ENCODE measurements at places on chromosomes 13 and 19.
A peak's percentile ranks its signal among the peaks of the same experiment; 100 is the strongest.

GRCh38 chr13:67231289-67232000 is 1.3 kb upstream of the PCDH9 start:
- DNase-seq, result no peak

GRCh38 chr13:105732806-105733529 is 802.5 kb downstream of the EFNB2 start:
- DNase-seq, result no peak

DNA sequence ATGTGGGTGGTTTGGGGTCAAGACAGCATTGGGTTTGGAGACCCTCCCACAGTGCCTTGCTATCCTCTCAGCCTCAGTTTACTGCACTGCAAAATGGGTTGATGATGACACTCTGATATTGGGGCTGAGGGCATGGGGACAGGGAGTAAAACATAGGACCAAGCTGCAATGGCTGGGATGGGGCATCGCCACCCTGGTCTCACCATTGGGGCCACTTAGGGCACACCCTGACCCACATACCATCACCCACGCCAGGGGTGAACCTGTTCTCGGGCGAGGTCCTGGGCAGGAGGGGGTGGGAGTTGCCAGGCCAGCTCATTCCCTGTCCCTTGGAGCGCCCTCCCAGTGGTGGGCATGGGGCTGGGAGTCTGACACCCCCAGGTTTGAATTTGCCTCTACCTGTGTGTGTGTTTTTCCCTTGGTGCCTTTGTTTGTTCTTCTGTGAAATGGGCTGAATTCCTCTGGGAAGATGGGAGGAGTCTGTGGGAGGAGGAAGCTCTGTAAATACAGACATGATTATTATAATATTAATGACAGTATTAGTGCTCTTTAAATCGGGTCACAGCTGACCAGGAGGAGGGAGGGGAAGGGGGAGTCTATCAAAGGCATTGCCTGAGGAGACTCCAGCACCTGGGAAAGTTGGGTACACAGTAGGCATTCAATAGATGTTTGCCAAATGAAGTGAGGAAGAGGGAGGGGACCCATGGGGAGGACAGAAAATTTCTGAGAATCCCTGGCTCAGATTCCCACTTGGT is 2.2 kb upstream of the FCHO1 start:
- DNase-seq, result no peak

- no peak for DNase-seq
These were observed 524 bp downstream of the RUBCNL start for GRCh38 chr13:46386392-46387063.

DNA sequence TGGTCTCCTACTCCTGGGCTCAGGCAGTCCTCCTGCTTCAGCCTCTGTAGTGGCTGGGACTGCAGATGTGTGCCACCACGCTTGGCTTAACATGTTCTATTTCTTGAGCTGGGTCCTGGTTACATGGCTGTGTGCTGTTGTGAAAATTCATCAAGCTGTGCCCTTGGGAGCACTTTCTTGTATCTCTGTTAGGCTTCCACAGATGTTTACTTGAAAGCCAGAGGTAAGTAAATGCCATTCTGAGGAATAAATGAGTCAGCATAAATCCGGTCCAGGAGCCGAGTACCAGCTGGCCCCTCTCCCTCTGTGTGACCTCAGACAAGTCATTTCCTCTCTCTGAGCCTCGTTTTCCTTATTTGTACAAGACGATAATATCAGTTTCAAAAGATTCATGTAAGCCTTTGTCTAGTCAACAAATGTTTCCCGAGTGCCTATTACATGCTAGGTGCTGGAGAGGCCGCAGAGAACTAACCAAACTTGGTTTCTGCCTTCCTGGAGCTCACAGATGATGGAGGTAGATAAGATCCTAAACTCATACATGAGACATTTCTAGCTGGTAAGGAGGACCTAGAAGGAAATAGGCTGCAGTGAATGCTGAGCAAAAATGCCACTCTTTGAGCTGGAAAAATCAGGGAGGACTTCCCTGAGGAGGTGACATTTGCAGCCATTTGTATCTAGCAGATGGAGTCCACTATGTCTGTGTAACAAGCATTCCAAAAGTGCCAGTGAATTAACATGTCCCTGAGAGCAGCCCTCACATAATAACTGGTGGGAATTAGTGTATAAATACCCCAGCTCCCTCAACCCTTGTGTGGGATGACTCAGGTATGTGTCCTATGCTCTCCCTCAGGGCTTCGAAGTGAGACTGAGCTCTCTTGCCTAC is 2.7 kb upstream of the RASAL3 start:
- DNase-seq, result no peak

- DNase-seq, result no peak
These were observed 226.1 kb downstream of the RFC3 start for GRCh38 chr13:34044041-34044440.

GRCh38 chr19:29308977-29309590 is 96.1 kb upstream of the UQCRFS1 start:
- DNase-seq, result no peak

DNA sequence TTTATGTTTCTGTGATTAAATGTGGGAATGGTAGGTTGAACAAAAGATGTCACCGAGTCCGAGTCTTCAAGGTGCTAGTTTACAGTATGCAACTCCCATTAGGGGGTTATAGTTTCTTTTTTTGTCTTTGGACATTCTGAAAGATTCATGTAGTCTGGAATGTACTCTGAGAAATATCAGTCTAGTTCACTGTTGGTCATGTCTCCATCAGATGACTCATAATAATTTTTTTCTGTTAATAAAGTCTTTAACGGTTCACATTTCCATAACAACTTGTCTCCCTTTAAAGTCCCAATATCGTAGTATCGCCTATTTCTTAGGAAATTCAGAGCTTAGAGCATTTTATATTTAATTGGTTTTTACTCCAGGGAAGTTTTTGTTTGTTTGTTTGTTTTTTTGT is 13.5 kb upstream of the ESD start:
- no peak for DNase-seq

GRCh38 chr19:5804516-5805461 is at the start of gene NRTN:
Gene NRTN (plus strand): TSS chr19:5805067. CDS start chr19:5824166, 19,099 bp downstream.
- peak; percentile 46 for DNase-seq

GRCh38 chr13:96428911-96429310 is 339.0 kb downstream of the HS6ST3 start:
- no peak for DNase-seq

- DNase-seq, result no peak
These were observed 12.2 kb downstream of the TPM4 start for GRCh38 chr19:16088351-16089009.

DNA sequence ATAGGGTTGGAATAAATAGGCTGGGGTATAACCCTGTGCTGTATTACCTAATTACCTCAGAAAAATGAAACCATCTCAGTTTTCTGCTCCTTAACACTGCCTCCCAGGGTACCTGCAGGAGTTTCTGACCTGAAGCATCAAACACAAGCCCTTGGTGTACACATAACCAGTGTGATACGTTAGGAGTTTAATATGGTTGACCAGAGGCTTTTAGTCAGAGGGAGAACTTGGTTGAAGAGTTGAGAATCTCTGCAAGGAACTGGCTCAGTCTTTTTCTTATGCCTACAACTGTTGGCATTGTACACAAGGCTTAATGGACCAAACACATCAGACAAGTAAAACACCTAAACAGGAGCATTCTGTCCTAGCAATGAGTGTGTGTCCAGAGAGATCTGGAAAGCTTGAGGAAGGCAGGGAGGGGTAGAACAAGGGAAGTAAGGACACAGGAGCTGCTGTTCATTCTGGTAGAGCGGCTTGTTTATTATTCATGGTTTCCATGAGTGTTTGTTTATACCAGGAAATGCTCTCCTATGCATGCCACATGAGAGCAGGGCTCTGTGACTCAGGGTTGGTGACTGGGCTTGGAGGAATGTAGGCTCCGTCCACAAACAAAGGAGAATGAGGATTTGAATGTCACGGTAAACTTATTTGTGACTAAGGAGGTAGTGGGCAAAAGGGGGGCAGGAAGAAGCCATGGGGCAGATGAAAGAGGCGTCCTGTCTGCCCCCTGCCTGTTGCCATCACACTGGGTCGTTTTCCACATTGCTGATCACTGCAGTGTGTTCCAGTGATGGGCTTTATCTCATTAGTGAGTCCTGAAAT is 11.9 kb upstream of the SPATA13 start:
- no peak for DNase-seq

GRCh38 chr13:84294576-84294975 is 412.3 kb upstream of the SLITRK1 start:
- DNase-seq, result no peak

- DNase-seq, result no peak
These were observed 891.7 kb upstream of the MIR17HG start for GRCh38 chr13:90455823-90456222.

GRCh38 chr19:2869618-2870017 is 2.5 kb downstream of the ZNF556 start:
- no peak for DNase-seq

- DNase-seq, result no peak
These were observed 60.7 kb upstream of the MCF2L start for GRCh38 chr13:112908342-112908741.

- no peak for DNase-seq
These were observed 124.2 kb downstream of the CACNA1A start for GRCh38 chr19:13381827-13382632.

DNA sequence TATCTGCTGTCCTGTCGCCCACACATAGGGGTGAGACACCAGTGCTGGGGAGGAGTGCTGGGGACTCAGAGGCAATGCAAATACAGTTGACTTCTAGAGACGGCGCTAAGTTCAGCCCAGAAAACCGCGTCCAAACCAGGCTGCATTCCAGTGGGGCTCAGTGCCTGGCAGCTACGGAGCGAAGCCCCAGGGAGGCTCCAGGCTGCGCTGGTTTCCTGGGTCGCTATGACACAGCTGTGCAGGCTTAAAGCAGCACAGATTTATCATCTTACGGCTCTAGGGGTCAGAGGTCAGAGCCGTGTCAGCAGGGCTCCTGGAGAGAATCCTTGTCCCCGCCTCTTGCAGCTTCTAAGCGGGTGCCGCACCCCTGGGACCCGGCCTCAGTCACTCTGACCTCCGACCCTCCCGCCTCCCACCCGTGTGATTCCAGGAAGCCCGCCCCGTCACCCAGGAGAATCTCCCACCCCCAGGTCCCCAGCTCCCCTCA is 61.6 kb downstream of the ANKRD10 start:
- DNase-seq, result no peak

DNA sequence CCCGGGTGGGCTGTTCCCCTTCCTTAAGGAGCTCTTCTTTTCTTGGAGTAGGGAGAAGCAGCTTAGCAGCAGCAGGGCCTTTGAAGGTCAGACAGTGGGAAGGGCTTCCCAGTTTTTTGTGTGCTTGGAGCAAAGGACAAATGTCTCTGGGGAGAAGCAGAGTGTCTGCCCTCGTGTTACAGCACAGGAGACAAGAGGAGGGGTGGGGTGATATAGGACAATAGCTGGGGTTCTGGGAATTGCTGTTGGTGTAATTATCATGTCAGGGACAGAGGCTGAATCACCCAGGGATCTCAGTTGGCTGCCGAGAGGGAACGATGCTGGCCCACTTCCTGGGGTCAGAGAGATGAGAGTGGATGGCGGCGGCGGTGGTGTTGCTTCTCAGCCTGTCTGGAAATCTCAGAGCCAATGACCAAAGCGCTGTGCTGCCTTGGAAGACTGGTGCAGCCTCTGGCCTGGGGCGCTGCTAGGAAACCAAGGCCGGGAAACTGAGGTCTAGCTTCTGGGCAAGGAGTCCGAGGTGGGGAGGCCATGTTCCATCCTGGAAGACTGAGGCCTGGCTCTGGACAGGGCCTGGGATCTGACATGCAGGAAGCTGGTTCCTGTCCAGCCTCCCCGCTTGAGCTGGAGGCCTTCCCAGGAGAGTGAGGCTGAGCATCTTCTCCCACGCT is 1.2 kb downstream of the INAFM1 start:
- DNase-seq, result no peak

- DNase-seq, result peak; percentile 22
These were observed 558 bp downstream of the MZT1 start for GRCh38 chr13:72726726-72727416.

GRCh38 chr19:27909861-27910260 is 1303.1 kb downstream of the UQCRFS1 start:
- no peak for DNase-seq
